ENCODE measurements at places on chromosomes 4 and X. TPM values are rescaled to one million over a fixed set of nuclear protein-coding genes. Genes with fewer than 3 reads are reported as not detected.

DNA sequence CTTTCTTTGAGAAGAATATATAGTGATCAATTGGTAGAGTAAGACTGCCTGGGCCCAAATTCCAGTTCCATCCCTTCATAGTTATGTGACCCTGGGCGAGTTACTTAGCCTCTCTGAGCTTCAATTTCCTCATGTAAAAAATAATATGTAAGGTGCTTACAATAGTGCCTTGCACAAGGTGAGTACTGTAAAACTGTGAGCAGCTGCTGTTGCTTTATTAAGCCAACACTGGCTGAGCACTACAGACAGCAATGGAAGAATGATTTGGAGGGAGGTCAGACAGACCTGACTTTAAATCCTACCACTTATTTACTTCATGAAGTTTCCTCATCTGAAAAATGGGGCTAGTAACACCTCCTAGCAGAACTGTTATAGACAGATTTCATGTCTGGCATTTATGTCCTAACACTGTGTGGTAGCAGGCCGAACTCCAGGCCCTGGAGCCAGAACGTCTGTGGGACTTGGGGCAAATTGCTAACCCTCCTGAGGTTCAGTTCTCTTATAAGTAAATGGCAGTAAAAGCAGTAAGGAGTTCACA, 53.8 kb downstream of the RNF150 start:
- no peak for DNase-seq

GRCh38 chr4:80136270-80136669, 61.0 kb upstream of the PRDM8 start:
- DNase-seq, result no peak

DNA sequence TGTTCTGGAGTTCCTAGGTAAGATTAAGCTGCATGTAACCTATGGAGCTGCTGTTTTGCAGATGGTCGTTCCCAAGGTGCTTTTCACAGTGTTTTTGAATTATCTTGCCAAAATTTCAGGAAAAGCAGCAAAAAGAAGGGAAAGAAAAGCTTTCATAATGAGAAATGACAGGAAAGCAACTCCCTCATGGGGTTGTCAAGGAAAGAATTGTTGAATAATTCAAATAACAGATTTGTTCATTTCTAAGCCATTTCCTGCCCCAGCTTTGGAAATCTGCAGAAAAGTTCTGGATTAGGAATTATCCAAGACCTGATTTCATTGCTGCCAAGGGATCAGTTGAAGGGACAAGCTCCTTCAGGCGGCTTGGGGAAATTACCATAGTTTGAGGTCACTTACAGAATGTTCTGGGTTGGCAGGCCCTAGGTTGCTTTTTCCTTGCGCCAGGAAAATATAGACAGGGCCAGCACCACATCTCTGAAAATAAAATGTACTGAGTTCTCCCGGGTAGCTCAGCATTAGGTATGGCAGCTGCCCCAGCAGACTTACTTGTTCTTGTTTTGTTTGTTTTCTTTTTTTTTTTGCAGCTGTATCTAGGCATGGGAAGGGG, 354.7 kb downstream of the STIM2 start:
- DNase-seq, result no peak

The ASB12 gene
- not detected for total RNA-seq

The SFRP2 gene
- total RNA-seq, result 18.3 TPM

DNA sequence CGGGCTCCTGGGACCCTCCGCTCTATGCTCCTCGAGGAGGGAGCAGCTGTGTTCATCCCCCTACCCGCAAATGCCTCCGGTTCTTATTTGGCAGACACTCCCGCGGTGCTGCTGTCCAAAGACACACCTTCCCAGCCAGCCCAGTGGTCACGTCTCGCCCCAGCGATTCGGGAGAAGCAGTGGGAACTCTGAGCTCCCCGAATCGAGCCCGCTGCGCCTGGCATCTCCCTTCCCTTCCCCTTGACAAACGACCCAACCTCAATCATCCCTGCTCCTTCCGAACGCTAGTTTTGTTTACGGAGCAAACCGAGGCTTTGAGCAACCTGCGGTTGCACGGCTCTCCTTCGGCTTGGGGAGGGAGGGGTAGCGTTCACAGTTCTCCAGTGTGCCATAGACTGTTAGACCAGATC, 317 bp upstream of the FRMPD4 start:
- DNase-seq, result no peak

GRCh38 chr4:61571761-61572559, 371.8 kb downstream of the ADGRL3 start:
- DNase-seq, result no peak

DNA sequence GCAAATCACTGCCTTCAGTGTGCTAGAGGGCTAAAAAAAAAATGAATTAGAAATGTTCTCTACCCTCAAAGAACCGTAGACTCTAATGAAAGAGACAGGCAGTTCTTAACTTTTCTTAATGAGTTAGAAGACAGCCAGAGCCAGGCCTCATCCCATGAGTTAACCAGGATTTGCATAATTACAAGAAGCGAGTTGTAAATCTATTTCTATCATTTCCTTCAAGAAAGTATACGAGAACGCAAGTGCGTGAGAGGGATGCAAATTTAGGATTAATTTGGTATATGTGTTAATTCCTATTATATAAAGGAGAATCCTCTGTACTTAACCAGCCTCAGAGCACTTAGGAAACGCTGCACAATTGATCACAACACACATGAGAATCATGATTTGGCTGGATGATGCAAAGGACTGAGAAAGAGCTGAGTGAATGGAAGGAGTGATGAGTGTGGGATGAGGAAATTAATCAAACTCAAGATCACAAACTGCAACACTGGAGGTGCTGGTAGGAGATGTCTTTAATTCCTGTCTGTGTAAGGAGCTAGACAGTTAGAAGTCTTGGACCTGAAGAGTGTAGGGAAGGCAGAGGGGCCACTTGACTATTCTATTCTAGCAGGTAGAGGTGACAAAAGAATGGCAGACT, 157.2 kb downstream of the ATP10D start:
- no peak for DNase-seq

- DNase-seq, result no peak
Measured at GRCh38 chrX:66751136-66751782, 112.4 kb upstream of the EDA2R start.

DNA sequence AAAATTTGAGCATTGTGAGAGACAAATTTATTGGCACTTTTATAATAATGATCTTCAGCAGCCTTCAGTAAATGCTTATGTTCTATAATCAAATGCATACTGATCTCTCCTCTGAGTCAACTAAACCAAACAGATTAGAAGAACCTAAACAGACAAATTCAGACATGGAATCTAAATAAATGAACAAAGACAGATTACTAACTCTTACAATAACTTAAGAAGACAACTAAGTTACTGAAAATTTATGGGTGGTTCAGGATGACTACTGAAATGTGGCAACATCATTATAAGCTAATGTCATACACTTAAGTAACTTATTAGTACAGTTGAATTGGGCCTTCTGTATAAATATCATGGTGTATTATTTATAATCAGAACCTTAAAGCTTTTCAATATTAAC, 127.3 kb downstream of the NEK1 start:
- DNase-seq, result no peak

The VSIG4 gene
- total RNA-seq, result 6.7 TPM

The REPS2 gene
- 12.8 TPM for total RNA-seq

The MAGEA10 gene
- total RNA-seq, result not detected

DNA sequence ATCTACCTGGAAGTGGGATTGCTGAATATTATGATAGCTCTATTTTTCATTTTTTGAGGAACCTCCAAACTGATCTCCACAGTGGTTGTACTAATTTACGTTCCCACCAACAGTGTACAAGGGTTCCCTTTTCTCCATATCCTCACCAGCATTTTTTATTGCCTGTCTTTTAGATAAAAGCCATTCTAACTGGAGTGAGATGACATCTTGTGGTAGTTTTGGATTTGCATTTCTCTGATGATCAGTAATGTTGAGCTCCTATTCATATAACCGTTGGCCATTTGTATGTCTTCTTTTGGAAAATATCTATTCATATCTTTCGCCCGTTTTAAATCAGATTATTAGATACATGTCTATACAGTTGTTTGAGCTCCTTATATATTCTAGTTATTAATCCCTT, 101.8 kb downstream of the RASGEF1B start:
- DNase-seq, result no peak

The PABPC5 gene
- not detected for total RNA-seq

DNA sequence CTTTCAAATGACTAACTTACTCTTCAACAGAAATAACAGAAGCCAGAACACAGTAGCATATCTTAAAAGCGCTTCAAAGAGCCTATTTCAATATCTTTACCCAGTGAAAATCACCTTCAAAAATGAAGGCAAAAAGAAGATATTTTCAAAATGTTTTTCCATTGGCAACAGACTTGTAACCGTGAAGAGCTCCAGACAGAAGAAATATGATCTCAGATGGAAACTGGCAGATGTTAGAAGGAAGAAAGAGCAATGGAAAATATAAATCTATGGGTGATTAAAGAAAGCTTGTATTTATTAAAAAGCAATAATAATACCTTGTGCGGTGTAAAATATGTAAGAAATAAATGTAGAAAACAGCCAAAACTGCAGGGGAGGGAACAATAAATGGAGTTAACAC, 35.7 kb downstream of the PRKG2 start:
- DNase-seq, result no peak

GRCh38 chr4:14302021-14302420, 674.5 kb upstream of the BOD1L1 start:
- DNase-seq, result no peak

DNA sequence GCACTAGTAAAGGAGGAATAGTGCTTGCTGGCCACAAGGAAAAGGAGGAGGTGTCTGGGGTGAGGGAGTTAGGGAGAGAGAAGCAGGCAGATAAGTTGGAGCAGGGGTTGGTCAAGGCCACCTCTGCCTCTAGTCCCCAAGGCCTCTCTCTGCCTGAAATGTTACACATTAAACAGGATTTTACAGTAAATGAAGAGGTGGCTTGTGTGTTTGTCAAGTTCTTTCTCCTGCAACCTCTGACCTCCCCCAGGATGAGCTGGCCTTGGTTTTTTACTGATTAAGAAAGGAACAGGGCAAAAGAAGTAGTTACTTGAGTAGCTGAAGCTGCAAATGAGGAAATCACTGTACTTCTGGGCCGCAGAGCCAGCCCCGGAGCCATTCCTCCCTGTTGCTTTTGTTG, 2.0 kb downstream of the GJB1 start:
- no peak for DNase-seq

DNA sequence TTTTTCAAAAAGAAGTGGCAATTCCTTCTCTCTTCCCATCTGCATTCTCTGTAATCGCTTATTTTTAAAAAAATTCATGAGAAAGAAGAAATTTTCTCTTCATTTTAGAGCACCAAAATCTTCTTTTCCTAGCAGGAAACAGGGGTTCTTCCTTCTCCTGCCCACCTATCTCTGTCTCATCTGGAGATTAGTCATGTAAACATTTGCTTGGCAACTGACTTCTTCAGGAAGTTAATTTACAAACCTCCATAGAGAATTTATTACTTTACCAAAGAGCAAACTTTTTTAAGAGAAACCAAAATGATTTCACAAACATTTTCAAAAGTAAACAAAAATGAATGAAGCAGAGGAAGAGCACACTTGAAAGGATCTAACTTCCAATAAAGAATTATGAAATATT, 13.5 kb downstream of the TTC29 start:
- no peak for DNase-seq

- no peak for DNase-seq
Measured at GRCh38 chr4:155042014-155042413, 166.4 kb upstream of the NPY2R start.

DNA sequence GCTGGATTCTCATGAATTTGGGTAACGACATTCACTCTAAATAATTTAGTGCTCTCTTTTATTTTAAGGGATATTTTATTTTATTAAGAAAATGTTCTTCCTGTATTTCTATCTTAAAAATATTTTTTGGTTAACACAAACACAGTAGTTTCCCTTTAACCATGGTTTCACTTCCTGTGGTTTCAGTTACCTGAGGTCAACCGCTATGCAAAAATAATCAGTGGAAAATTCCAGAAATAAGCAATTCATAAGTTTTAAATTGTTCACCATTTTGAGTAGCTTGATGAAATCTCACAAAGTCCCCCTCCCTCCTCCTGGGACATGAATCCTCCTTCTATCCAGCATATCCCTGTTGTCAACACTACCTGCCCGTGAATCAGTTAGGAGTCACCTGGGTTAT, 71.4 kb downstream of the GBA3 start:
- DNase-seq, result no peak

The ZNF157 gene
- 0.35 TPM for total RNA-seq

The ADAMTS3 gene
- 0.15 TPM for total RNA-seq

DNA sequence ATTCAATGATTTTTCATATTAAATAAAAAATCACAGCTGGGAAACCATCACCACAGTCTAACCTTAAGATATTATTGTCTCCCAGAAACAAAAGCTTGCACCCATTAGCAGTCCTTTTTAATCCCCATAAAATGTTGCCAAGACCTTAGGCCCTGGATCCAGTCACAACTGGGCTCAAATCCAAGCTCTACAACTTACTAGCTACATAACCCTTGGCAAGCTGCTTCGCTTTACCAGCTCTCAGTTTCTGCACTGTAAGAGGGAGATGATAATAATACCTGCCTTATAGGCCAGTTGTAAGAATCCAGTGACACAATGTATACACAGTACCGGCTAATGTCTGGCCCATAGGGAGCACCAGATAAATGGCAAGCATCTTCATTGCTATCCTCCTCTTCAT, 400.9 kb upstream of the FGF13 start:
- no peak for DNase-seq

GRCh38 chrX:66684196-66684595, 45.3 kb upstream of the EDA2R start:
- no peak for DNase-seq

DNA sequence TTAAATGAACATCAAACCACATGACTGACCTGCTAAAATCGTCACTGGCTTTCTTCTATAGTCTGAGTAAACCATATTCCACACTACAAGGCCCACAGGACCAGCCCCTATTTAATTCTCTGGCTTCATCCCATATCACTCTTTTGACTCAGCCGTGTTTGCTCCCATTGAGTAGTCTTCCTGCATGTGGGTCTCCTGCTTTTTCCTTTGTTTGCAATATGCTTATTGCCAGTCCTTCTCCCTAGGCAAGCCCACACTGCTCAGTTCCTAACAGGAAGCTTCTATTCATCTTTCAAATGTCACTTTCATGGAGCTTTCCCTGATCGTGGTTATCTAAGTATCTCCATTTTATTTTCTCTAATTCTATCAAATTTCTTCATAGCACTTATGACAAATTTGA, 329.6 kb downstream of the RAPGEF2 start:
- no peak for DNase-seq

- no peak for DNase-seq
Measured at GRCh38 chr4:56229947-56230346, 157.3 kb downstream of the AASDH start.

- no peak for DNase-seq
Measured at GRCh38 chr4:44660396-44660795, 9.0 kb upstream of the YIPF7 start.

All from esophagus squamous epithelium (tissue), 5 donors.